ENCODE measurements at places on chromosomes 5 and 9. TPM values are rescaled to one million over a fixed set of nuclear protein-coding genes. Genes with fewer than 3 reads are reported as not detected.

OR1Q1 gene
- not detected for polyA plus RNA-seq

PHF24 gene
- polyA plus RNA-seq = 0.11 TPM

UBTD2 gene
- 11.6 TPM for polyA plus RNA-seq

VCAN gene
- polyA plus RNA-seq = 4.8 TPM

SPIN1 gene
- polyA plus RNA-seq = 31.1 TPM

MORN5 gene
- not detected for polyA plus RNA-seq

CNTNAP3B gene
- 3.4 TPM for polyA plus RNA-seq

PCDHGB7 gene
- polyA plus RNA-seq = 4.8 TPM

BASP1 gene
- 2.1 TPM for polyA plus RNA-seq

PCDHB7 gene
- 0.44 TPM for polyA plus RNA-seq

JADE2 gene
- polyA plus RNA-seq = 17.1 TPM

KLF9 gene
- polyA plus RNA-seq = 53.6 TPM

AK6 gene
- polyA plus RNA-seq = 42.0 TPM

PCDHAC2 gene
- 0.07 TPM for polyA plus RNA-seq

SH3GL2 gene
- polyA plus RNA-seq = 1.3 TPM

ADAMTSL1 gene
- 0.50 TPM for polyA plus RNA-seq

MZB1 gene
- polyA plus RNA-seq = 0.72 TPM

PCDHGB6 gene
- 2.3 TPM for polyA plus RNA-seq

GDF9 gene
- polyA plus RNA-seq = 0.27 TPM

MLANA gene
- polyA plus RNA-seq = not detected

ACER2 gene
- polyA plus RNA-seq = 1.5 TPM

GAS1 gene
- polyA plus RNA-seq = 5.9 TPM

HBEGF gene
- 50.7 TPM for polyA plus RNA-seq
